ENCODE measurements at places on chromosomes 5 and 9.
A peak's percentile ranks its signal among the peaks of the same experiment; 100 is the strongest.

- no peak for DNase-seq
Measured at GRCh38 chr9:6237267-6237666, 21.7 kb downstream of the IL33 start.

DNA sequence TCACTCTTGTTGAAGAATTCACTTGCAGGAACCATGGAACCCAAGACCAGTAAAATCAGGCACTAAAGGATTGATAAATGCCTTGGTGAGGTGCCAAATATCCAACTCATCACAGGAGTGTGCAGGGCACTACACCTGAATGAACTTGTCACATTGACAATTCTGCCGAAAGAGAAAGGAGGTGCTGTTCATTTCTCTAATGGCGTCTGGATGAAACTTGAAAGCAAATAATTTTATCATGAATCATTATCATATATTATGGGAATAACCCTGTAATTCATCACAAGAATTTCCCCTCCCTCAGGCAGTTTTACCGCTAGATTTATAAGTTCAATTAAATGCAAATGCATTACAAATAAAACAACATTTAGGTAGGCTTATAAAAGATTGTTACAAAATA is 360.0 kb downstream of the GLIS3 start:
- no peak for DNase-seq

GRCh38 chr5:119951330-119951934 is 322.1 kb downstream of the FAM170A start:
- DNase-seq = no peak

DNA sequence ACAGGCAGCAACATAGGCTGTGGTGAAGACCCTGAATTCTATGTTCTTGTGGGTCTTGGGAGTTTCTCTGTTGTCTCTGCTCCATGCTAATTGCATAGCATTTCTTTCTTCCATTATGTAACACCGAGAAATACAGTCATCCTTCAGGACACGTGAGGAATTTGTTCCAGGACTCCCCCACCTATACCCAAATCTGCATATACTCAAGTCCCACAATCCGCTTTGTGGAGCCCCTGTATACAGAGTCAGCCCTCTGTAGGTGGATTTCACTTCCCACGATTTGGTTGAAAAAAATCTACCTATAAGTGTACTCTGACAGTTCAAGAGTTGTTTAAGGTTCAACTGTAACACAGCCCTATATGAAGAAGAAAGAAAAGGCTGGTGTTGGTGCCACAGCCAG is 22.1 kb downstream of the ANKRD33B start:
- no peak for DNase-seq

GRCh38 chr9:20237686-20238085 is 384.6 kb downstream of the MLLT3 start:
- DNase-seq = no peak

- peak; percentile 17 for DNase-seq
Measured at GRCh38 chr9:2469681-2470221, 151.8 kb upstream of the VLDLR start.

- DNase-seq = no peak
Measured at GRCh38 chr9:5231212-5231611, at the start of gene INSL4. TSS of gene INSL4 (plus strand) at chr9:5231419. CDS start at chr9:5231524, 105 bp downstream.

GRCh38 chr9:124688238-124688904 is 82.7 kb downstream of the NR6A1 start:
- no peak for DNase-seq

DNA sequence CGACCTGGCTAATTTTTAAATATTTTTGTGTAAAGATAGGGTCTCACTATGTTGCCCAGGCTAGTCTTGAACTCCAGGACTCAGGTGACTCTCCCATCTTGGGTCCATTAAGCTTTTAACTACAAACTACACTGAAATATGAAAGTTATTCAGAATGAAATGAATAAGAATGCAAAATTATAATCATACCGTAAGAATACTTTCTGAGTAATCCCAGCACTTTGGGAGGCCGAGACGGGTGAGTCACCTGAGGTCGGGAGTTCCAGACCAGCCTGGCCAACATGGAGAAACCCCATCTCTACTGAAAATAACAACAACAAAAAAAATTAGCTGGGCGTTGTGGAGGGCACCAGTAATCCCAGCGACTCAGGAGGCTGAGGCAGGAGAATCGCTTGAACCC is 1.1 kb upstream of the ORM1 start:
- DNase-seq = peak; percentile 58

DNA sequence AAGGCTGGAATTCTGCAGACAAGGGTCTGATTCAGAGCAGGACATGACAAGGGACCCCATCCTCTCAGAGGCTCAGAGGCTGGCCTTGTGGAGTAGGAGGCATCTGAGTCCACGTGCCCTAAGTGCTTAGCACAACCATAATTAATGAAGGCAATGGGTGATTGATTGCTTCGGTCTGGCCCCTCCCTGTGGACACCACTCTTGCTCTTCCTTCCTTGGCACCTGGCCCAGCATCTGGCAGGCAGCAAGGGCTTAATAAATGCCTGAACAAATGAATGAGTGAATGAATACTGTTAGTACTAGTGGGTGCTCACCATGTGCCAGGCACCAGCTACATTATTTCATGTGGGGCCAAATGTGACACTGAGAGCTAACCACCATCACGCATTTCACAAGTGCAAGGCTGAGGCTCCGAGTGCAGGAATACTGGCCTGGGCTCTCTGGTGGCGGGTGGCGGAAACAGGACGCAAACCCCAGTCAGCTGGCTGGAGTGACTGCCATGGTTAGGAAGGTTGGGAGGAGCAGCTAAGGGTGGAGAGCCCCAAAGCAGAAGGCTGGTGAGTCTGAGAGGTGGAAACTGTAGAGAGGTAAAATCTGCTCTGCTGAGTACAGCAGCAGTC is 53.6 kb downstream of the ASS1 start:
- DNase-seq = peak; percentile 21

- DNase-seq = no peak
Measured at GRCh38 chr5:102229685-102230084, 66.4 kb downstream of the SLCO4C1 start.

- DNase-seq = no peak
Measured at GRCh38 chr9:89933578-89933977, 328.8 kb downstream of the GADD45G start.
